Neuronal stem cell (in vitro differentiated cells): ENCODE measurements at places on chromosomes 4 and X.

GRCh38 chr4:7034262-7035081, 8.7 kb upstream of the TADA2B start:
- DNase-seq = no peak
- H3K4me1 ChIP-seq = no peaks in the 10 kb centered on the region

- DNase-seq = peak; percentile 4
- H3K27ac ChIP-seq = no peak overlapping the region
- no peaks in the 10 kb centered on the region for H3K27me3 ChIP-seq
- no peaks in the 10 kb centered on the region for H3K36me3 ChIP-seq
Measured at GRCh38 chrX:10327651-10328050, 170.9 kb downstream of the CLCN4 start.

DNA sequence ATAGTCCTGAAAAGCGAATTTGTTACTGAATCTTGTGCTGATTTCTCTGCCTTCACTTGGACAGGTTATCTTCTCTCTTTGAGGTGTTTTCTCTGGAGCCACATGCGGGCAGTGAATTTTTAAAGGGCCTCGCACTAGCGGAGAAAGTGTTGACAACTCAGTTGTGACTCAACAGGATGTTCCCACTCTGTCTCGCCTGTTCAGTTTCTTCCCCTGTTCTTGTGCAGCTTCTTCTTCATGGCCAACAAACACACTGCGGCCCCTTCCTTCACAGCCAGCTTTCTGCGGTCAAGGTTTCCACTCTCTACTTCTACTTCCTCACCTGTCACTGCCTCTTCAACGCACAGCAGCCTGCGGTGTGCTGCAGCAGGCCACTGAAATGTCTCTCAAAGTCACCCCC, 1.1 kb upstream of the SHROOM4 start:
- no peak overlapping the region for H3K4me3 ChIP-seq
- no peaks in the 10 kb centered on the region for H3K36me3 ChIP-seq
- DNase-seq = no peak

- no peak overlapping the region for H3K27ac ChIP-seq
- H3K36me3 ChIP-seq = no peaks in the 10 kb centered on the region
- DNase-seq = no peak
- H3K27me3 ChIP-seq = no peaks in the 10 kb centered on the region
- no peak overlapping the region for H3K4me3 ChIP-seq
- H3K4me1 ChIP-seq = no peaks in the 10 kb centered on the region
Measured at GRCh38 chr4:107592519-107592918, 127.5 kb downstream of the PAPSS1 start.

DNA sequence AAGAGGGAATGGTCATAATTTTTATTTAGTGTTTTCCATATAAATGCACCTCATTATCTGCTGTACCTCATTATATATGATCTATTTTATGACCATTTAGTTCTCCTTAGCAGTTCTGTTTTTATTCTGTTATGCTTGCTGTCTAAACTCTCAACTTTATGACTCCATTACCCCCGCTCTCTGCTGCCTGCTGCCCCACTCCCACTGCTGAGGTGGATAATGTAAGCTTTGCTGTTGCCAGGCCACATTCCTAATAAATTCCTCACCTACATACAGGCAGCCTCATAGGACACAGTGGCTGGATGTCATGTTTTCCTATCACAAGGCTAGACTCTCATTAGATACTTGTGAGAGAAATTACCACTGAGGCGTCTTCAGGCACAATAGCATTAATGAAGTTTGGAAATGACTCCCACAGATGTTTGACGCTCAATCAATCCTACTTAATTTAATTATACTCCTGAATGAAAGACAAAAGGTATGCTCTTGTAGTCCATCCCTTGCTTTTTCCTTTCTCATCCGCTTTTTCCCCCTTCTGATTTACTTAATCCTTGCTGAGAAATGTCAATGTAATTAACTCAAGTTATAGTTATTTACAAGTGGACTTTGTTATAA, 497.5 kb upstream of the IGFBP7 start:
- no peaks in the 10 kb centered on the region for H3K36me3 ChIP-seq
- H3K27me3 ChIP-seq = no peaks in the 10 kb centered on the region
- H3K4me1 ChIP-seq = no peaks in the 10 kb centered on the region
- no peak overlapping the region for H3K4me3 ChIP-seq

DNA sequence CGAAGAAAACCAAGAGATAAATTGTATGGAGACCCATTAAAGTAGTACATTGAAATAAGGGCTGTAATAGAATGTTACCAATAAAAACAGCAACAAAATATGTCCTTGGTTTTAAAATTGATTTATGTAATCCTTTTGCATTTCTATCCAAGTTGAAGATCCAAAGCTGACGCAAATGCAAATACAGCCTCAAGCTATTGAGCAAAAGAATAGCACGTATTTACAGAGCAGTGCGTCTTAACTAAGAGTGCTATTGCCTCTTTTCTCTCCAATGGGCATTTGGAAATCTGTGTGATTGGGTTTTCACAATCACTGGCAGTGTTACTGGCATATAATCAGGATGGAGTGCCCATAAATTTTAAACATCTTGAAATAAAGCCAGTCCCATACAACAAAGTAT, 417.4 kb downstream of the TLL1 start:
- no peaks in the 10 kb centered on the region for H3K36me3 ChIP-seq
- H3K4me3 ChIP-seq = no peak overlapping the region
- H3K27me3 ChIP-seq = no peaks in the 10 kb centered on the region
- no peak for DNase-seq

DNA sequence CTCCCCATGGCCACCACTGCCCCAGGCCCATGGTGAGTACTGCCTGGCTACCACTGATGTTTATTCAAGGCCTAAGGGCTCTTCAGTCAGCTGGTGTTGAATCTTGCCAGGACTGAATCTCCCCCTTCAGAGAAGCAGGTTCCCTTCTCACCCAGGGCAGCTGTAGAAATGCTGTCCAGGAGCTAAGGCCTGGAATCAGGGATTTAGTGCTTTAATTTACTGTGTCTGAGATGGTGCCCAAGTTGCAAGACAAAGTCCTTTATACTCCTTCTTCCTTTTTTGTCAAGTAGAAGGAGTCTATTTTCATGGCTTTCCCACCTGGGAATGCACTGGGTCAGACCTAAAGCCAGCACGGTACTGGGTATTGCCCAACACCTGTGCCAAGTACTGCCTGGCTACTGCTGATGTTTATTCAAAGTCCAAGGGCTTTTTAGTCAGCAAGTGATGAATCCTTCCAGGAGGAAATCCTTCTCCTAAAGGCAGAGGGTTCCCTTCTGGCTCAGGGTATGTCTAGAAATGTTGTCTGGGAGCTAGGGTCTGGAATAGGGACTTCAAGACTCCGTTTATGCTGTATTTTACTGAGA, 117.6 kb upstream of the ATOH1 start:
- no peaks in the 10 kb centered on the region for H3K4me1 ChIP-seq
- DNase-seq = no peak
- H3K36me3 ChIP-seq = no peaks in the 10 kb centered on the region
- H3K27ac ChIP-seq = no peak overlapping the region
- no peak overlapping the region for H3K4me3 ChIP-seq

DNA sequence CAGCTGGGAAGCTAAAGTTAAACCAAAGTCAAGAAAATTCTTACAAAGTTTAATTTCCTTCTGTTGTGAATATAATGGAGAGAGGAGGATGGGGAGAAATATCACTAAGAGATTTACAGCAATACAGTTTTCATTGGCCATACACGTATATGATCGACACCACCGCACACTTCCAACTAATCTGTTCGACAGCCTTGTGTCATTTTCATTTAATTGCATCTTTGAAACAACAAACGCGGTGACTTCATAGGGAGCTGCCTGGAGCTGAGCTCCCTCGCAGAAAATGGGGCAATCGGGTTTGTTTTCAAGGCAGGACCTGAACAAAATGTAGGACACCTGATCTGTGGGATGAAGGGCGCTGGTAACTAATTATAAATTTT, 1.3 kb downstream of the PTPN13 start:
- no peaks in the 10 kb centered on the region for H3K36me3 ChIP-seq
- H3K4me1 ChIP-seq = peaks cover 14% of the 10 kb centered on the region
- H3K27me3 ChIP-seq = no peaks in the 10 kb centered on the region
- peak overlapping the region; percentile 82 for H3K27ac ChIP-seq
- no peak for DNase-seq
- peak overlapping the region; percentile 84 for H3K4me3 ChIP-seq

GRCh38 chr4:181863856-181864255, 379.3 kb upstream of the TENM3 start:
- H3K4me1 ChIP-seq = no peaks in the 10 kb centered on the region
- H3K36me3 ChIP-seq = no peaks in the 10 kb centered on the region
- no peak overlapping the region for H3K27ac ChIP-seq
- H3K27me3 ChIP-seq = no peaks in the 10 kb centered on the region

- peaks cover 25% of the 10 kb centered on the region for H3K36me3 ChIP-seq
- no peaks in the 10 kb centered on the region for H3K4me1 ChIP-seq
- H3K27ac ChIP-seq = no peak overlapping the region
- DNase-seq = no peak
- peak overlapping the region; percentile 11 for H3K4me3 ChIP-seq
Measured at GRCh38 chr4:1841201-1841886, 14.6 kb downstream of the LETM1 start.

- H3K4me1 ChIP-seq = no peaks in the 10 kb centered on the region
- H3K36me3 ChIP-seq = no peaks in the 10 kb centered on the region
- H3K27ac ChIP-seq = no peak overlapping the region
- H3K4me3 ChIP-seq = no peak overlapping the region
Measured at GRCh38 chrX:57528670-57529255, 63.0 kb upstream of the ZXDB start.

DNA sequence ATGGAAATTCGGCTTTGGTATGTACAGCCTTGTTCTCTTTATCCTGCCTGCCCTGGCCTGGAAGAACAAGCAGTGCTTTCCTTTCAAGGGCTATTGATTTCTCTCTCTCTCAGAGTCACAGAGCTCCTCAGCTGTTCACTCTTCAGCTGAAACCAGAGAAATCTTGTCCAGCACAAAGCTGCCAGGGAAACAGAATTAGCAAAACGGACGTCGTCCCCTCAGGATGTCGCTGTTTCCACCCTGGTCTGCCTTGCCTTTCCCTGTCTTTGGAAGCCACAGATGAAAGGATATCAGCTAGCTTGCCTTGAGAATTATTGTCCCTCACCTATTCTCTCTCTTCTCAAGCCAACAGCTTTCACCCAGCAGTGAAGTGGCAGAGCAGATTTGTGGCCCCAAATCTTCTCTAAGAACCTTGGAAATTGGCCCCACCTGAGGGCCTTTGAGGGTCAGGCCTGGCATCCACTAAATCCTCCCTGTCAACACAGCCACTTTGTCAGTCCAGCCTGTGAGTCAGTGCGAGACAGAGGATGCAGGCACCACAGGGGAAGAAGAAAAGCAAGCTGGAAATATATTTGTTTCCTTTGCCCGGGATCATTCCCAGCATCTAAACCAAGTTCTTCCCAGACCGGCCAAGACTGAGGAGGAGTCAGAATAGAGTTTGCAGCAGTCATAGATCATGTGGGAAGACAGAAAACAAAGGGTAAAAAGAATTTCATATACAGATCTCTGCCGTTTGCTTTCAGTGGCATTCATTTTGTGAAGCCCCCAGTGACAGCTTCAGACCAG, 63.8 kb upstream of the MTM1 start:
- no peak for DNase-seq
- H3K4me1 ChIP-seq = peaks cover 13% of the 10 kb centered on the region
- H3K4me3 ChIP-seq = no peak overlapping the region
- peaks cover 3% of the 10 kb centered on the region for H3K27me3 ChIP-seq
- no peaks in the 10 kb centered on the region for H3K36me3 ChIP-seq

DNA sequence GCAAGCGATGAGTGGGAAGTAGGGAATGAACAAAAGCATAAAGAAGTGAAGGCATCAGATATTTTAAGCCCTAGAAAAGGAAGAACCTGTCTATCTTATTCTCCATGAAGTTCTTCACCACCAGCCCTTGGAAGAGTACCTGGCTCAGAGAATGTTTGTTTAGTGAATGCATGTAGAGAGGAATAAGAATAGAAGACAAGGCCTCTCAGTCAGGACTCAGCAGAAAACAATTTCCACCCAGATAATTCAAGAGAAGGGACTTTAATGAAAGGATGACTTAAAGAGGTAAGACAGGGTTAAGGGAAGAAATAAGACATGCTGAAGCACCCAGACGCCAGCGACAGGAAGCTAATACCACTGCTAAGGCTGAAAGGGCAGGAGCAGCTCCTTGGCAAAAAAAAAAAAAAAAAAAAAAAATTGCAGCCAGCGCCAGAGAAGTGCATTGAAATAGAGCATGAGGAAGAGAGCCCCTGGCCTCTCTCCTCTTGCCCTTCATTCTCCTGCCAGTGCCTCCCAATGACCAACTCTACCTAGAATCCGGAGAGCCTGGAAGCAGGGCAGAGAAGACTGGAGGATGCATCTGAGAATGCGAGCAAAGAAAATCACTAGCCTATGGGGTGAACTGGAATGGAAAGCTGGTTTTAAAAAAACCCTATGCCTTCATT, 47.2 kb upstream of the RASGEF1B start:
- H3K4me3 ChIP-seq = no peak overlapping the region
- peaks cover 10% of the 10 kb centered on the region for H3K4me1 ChIP-seq
- no peaks in the 10 kb centered on the region for H3K27me3 ChIP-seq
- DNase-seq = no peak
- no peaks in the 10 kb centered on the region for H3K36me3 ChIP-seq

DNA sequence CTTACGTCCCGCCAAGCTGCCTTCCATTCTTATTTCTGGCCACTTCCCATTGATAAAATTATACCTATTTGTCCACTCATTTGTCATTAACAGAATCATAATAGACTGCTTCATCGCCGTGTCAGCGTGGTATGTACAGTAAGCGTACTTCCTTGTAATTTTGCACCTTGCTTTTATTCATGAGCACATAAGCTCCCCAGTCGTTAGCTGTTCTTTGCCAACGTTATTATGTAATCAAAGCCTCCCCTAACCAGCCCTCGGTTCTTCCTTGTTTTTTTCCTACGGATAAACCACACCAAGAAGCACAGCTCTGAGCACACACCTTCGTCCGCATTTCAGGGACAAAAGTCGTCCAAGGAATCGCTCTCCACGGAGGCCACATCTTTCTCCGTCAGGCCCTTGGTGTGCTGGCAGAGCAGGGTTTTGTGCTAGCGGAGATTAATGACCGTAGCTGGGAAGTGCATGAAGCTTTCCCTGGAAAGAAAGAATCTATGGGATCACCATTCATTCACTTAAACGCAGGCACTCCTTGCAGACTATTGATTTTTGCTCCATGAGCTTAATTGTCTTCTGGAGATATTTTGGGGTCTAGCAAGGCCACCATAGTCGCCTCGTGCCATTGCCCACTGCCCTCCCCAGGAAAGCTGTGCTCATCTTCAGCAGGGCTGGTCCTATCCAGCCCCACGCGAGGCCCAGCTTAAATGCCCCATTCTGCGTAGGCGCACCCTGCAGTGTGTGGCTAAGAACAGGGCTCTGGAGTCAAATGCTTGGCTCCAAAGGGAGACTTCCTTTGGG, 200.9 kb upstream of the PSAPL1 start:
- peaks cover 4% of the 10 kb centered on the region for H3K27me3 ChIP-seq
- DNase-seq = no peak
- no peak overlapping the region for H3K4me3 ChIP-seq
- H3K4me1 ChIP-seq = peaks cover 6% of the 10 kb centered on the region

- peaks cover 38% of the 10 kb centered on the region for H3K36me3 ChIP-seq
- peaks cover 3% of the 10 kb centered on the region for H3K4me1 ChIP-seq
- peak; percentile 65 for DNase-seq
- no peak overlapping the region for H3K27ac ChIP-seq
Measured at GRCh38 chr4:153564630-153565525, 98.7 kb downstream of the TMEM131L start.
